ENCODE measurements at places on chromosomes 2 and 18. TPM values are rescaled to one million over a fixed set of nuclear protein-coding genes. Genes with fewer than 3 reads are reported as not detected.
A peak's percentile ranks its signal among the peaks of the same experiment; 100 is the strongest.

GRCh38 chr2:96807127-96807471 lies 9.0 kb upstream of the CNNM3 start:
- H3K4me3 ChIP-seq, result no peak overlapping the region
- H3K27ac ChIP-seq, result peak overlapping the region; percentile 81
- DNase-seq, result no peak
- H3K27me3 ChIP-seq, result no peaks in the 10 kb centered on the region
- peaks cover 39% of the 10 kb centered on the region for H3K4me1 ChIP-seq

DNA sequence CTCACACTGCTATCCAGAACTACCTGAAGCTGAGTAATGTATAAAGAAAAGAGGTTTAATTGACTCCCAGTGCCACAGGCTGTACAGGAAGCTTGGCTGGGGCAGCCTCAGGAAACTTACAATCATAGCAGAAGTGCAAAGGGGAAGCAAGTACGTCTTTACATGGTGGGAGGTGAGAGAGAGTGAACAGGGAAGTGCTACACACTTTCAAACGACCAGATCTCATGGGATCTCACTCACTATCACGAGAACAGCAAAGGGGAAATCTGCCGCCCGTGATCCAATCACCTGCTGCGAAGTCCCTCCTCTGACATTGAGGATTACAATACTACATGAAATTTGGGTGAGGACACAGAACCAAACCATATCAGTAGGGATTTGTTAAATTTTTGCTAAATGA lies 150.4 kb upstream of the NXPH2 start:
- no peak overlapping the region for H3K27ac ChIP-seq
- no peaks in the 10 kb centered on the region for H3K36me3 ChIP-seq
- no peaks in the 10 kb centered on the region for H3K27me3 ChIP-seq
- no peak for DNase-seq

PPP1R1C gene
- total RNA-seq, result 45.5 TPM

- H3K4me3 ChIP-seq, result no peak overlapping the region
- no peak overlapping the region for H3K27ac ChIP-seq
- DNase-seq, result no peak
- peaks cover 11% of the 10 kb centered on the region for H3K4me1 ChIP-seq
These were observed 338.0 kb downstream of the BCL11A start for GRCh38 chr2:60215386-60215901.

DNA sequence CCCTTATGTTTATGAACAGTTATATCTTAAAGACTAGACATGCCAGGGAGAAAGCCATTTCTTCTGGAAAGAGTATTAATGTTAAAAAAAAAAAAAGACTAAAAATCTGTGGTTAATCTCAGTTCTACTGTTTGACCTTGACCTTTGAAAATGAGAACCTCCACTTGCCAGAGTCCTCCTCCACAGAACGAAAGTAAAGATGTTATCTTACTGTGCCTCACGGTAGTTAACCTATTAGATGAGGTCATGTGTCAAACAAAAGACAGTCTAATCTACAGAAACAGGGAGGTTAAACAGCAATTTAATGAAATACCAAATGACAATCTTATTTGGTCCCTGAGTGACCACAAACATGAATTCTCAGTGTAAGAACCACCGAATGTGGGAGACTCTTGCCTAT lies 51.2 kb downstream of the SLC14A2 start:
- H3K27ac ChIP-seq, result no peak overlapping the region
- H3K36me3 ChIP-seq, result no peaks in the 10 kb centered on the region
- no peak overlapping the region for H3K4me3 ChIP-seq
- no peak for DNase-seq
- no peaks in the 10 kb centered on the region for H3K27me3 ChIP-seq

PID1 gene
- 10.9 TPM for total RNA-seq

DNA sequence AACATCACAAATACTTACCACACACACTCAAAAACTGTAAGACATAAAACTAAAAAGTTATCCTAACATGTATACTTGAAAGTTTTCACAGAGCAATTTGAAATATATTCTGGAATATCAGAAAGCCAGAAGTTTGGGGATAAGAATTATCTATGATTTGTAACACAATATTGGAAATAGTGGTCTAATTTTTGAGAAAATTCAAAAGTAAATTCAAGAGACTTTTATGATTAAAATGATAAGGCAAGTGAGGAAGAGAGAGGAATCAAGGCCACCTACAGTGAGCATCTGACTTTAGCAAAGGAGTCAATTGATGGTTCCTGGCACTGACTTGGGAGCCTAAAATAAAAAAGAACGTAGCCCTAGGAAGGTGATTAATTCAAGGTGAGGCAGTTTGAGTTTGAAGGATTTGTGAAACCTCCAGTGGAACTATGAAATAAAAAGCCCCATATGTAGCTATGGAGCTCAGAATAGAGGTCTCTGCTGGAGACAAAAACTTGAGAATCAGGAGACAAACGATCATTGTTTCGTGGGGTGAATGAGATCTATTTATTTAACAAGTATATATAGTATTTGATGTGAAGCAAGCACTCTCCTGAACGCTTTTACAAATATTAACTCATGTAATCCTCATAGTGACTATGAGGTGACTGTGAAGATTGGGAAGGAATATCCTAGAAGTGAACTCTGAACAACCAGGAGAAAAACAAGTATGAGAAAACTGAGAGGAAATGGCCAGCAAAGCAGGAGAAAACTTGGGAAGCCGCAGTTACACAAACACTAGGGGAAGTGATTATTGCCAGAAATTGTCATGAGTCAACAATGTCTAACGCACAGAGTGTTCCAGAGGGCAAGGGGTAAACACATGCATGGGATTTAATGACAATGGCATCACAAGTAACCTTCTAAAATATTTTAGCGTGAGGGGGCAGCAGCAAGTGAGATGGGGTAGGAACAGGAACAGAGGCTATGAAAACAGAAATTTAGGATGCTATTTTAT lies 12.8 kb downstream of the TFPI start:
- no peaks in the 10 kb centered on the region for H3K27me3 ChIP-seq
- peak overlapping the region; percentile 87 for H3K27ac ChIP-seq
- DNase-seq, result no peak
- H3K36me3 ChIP-seq, result no peaks in the 10 kb centered on the region
- peaks cover 9% of the 10 kb centered on the region for H3K4me1 ChIP-seq
- H3K4me3 ChIP-seq, result no peak overlapping the region

PELI1 gene
- 15.6 TPM for total RNA-seq

ASXL2 gene
- 34.0 TPM for total RNA-seq

- H3K4me1 ChIP-seq, result peaks cover 18% of the 10 kb centered on the region
- no peak overlapping the region for H3K27ac ChIP-seq
- H3K4me3 ChIP-seq, result peak overlapping the region; percentile 10
- no peak for DNase-seq
These were observed 627 bp upstream of the CRACDL start for GRCh38 chr2:98936353-98937351.

GRCh38 chr18:63002305-63002704 lies 287.0 kb downstream of the PHLPP1 start:
- no peaks in the 10 kb centered on the region for H3K27me3 ChIP-seq
- no peak for DNase-seq
- H3K4me1 ChIP-seq, result peaks cover 10% of the 10 kb centered on the region
- H3K36me3 ChIP-seq, result no peaks in the 10 kb centered on the region

- no peaks in the 10 kb centered on the region for H3K36me3 ChIP-seq
- H3K4me3 ChIP-seq, result no peak overlapping the region
- no peak overlapping the region for H3K27ac ChIP-seq
- H3K27me3 ChIP-seq, result no peaks in the 10 kb centered on the region
- DNase-seq, result no peak
These were observed 1195.1 kb upstream of the CHAC2 start for GRCh38 chr2:52572469-52572894.

GRCh38 chr2:168703926-168704325 lies 98.5 kb upstream of the NOSTRIN start:
- H3K27me3 ChIP-seq, result no peaks in the 10 kb centered on the region
- no peaks in the 10 kb centered on the region for H3K36me3 ChIP-seq
- no peak for DNase-seq
- no peak overlapping the region for H3K4me3 ChIP-seq
- no peak overlapping the region for H3K27ac ChIP-seq

DNA sequence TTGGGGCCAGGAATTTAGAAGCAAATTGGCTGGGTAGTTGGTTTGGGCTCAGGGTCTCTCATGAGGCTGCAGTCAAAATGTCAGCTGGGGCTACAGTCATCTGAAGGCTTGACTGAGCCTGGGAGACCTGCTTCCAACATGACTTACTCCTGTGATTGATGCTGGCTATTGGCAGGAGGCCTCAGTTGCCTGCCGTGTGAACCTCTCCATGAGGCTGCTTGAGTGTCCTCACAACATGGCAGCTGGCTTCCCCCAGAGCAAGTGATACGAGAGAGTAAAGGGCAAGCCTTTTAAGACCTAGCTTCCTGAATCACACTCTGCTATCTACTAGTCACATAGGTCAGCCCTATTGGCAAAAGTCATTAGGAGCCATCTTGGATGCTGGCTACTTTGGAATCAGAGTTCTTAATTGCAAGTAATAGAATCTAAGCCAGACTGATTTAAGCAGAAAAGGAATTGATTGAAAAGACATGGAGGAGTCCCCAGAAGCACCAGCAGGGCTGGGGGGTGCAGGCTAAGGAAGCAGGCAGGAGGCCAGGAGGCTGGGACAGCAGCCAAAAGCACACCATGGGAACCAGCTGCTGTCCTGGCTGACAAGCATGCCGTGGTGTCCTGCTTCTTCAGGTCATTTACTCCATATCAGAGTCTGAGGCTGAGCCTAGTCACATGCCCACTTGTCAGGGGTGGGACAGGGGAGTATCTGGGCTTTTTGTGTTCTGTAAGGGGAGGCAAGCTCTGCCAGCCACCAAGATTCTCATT lies 7.8 kb upstream of the GIGYF2 start:
- peak overlapping the region; percentile 15 for H3K27ac ChIP-seq
- no peak overlapping the region for H3K4me3 ChIP-seq

GRCh38 chr2:75540994-75541393 lies 19.7 kb downstream of the EVA1A start:
- H3K36me3 ChIP-seq, result no peaks in the 10 kb centered on the region
- H3K4me1 ChIP-seq, result no peaks in the 10 kb centered on the region
- no peak for DNase-seq

- H3K4me3 ChIP-seq, result no peak overlapping the region
- no peaks in the 10 kb centered on the region for H3K36me3 ChIP-seq
- no peak for DNase-seq
- no peaks in the 10 kb centered on the region for H3K4me1 ChIP-seq
- no peaks in the 10 kb centered on the region for H3K27me3 ChIP-seq
These were observed 81.2 kb upstream of the DSEL start for GRCh38 chr18:67597759-67598158.

INPP5D gene
- total RNA-seq, result 3.8 TPM

GRCh38 chr2:181300600-181301291 lies 156.4 kb upstream of the ITGA4 start:
- DNase-seq, result no peak
- no peaks in the 10 kb centered on the region for H3K36me3 ChIP-seq
- no peaks in the 10 kb centered on the region for H3K4me1 ChIP-seq
- H3K4me3 ChIP-seq, result no peak overlapping the region

DNA sequence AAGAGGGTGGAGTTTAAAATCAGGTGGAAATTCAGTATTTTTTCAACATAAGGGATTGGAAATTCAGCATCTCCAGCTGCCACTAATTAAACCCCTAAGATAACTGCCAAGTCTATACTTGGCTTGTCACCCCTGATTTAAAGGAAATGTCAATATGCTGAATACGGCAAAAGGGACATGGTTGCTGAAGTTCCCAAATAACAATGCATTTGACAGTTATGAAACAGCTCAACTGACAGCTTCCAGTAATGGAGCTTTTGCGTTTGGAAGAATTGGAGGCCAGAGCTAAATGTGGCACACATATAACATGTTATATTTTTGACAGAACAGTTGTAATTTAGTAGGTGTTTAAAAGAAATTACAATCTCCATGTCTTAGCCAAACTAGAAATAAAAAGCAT lies 1867.9 kb upstream of the LRRTM1 start:
- H3K27ac ChIP-seq, result no peak overlapping the region
- no peak overlapping the region for H3K4me3 ChIP-seq
- DNase-seq, result no peak
- no peaks in the 10 kb centered on the region for H3K27me3 ChIP-seq

MDH1B gene
- total RNA-seq, result 2.8 TPM

GRCh38 chr2:235003096-235003775 lies 51.4 kb downstream of the SH3BP4 start:
- H3K4me3 ChIP-seq, result no peak overlapping the region
- no peak for DNase-seq
- peaks cover 52% of the 10 kb centered on the region for H3K4me1 ChIP-seq
- no peak overlapping the region for H3K27ac ChIP-seq

PRADC1 gene
- total RNA-seq, result 78.4 TPM

DNA sequence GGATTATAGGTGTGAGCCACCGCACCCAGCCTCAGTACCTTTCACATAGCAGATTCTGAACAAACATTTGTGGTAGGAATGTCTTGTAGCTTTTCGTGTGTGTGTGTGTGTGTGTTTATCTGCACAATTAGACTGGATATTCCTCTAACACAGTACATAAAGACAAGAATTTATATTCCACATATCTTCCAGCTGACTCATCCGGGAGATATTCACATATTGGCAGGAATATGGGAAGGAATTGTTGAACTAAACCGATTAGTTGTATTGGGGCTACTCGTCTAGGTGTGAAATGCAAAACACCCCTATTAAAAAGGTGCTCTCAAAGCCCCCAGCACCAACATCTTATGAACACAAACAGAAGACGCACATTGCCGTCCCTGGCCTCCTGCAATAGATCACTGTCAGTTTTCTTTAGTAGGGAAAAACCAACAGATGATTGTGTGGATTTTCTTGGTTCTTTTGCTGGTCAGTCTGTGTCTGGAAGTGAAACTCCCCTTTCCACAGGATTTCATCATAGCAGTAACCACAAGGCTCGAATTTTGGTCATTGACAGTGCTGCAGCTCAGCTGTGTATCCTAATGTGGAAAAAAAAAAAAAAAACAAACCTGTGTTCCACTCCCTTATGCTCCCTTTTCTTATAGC lies 208.5 kb upstream of the ACVR2A start:
- H3K4me1 ChIP-seq, result no peaks in the 10 kb centered on the region
- no peak overlapping the region for H3K4me3 ChIP-seq
- no peaks in the 10 kb centered on the region for H3K36me3 ChIP-seq
- no peak overlapping the region for H3K27ac ChIP-seq
- H3K27me3 ChIP-seq, result no peaks in the 10 kb centered on the region

- no peaks in the 10 kb centered on the region for H3K36me3 ChIP-seq
- no peak for DNase-seq
- H3K27ac ChIP-seq, result no peak overlapping the region
- no peak overlapping the region for H3K4me3 ChIP-seq
These were observed 89.7 kb upstream of the RNF152 start for GRCh38 chr18:61982475-61982874.
